Stimulated activated effector memory CD8-positive, alpha-beta T cell treated with anti-CD3 and anti-CD28 coated beads, Interleukin-12 subunit alpha, Interleukin-12 subunit beta, amount 100 ng/mL, for 72 hours (primary cell): ENCODE measurements at places on chromosomes 11 and 22.

GRCh38 chr22:24094966-24095365, 83.9 kb downstream of the CABIN1 start:
- no peak for DNase-seq

- DNase-seq = no peak
These were observed 3.6 kb downstream of the BCO2 start for GRCh38 chr11:112178936-112179335.

DNA sequence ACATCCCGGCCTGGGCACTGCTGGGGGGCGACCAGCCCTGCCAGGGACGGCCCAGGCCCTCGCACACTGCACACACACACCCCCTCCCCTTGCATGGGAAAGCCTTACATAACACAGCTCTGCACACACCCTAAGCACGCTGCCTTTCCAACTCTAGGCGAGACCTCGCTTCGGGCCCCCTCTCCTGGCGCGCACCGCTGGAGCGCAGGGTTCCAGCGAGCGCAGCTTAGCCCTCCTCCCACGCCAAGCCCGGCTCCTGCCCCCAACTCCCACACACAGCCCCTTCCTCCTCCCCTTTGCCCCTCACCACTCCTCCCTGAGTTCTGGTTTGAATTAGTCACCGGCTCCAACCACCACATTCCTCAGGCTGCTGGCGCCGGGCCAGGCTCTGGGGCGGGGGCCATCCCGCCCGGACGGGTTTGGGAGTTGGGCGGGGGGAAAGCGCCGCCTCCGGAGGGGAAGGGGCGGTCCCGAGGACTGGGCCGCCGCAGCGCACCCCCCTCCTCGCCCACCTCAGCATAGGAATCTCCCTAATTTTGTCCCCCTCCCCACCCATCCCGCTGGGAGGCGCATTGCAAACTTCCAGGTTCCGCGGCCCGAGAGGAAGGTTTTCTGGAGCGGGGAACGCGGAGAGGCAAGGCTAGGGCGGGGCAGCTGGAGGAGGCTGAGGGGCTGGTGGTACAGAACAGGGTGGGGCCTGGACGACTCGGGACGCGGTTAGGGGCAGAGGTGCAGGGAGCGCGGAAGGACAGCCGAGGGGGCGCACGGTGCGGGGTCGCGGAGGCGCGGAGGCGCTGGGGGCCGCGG, 966 bp downstream of the AHNAK start:
- peak; percentile 84 for DNase-seq

GRCh38 chr11:103413266-103413888, 304.2 kb downstream of the DYNC2H1 start:
- no peak for DNase-seq

DNA sequence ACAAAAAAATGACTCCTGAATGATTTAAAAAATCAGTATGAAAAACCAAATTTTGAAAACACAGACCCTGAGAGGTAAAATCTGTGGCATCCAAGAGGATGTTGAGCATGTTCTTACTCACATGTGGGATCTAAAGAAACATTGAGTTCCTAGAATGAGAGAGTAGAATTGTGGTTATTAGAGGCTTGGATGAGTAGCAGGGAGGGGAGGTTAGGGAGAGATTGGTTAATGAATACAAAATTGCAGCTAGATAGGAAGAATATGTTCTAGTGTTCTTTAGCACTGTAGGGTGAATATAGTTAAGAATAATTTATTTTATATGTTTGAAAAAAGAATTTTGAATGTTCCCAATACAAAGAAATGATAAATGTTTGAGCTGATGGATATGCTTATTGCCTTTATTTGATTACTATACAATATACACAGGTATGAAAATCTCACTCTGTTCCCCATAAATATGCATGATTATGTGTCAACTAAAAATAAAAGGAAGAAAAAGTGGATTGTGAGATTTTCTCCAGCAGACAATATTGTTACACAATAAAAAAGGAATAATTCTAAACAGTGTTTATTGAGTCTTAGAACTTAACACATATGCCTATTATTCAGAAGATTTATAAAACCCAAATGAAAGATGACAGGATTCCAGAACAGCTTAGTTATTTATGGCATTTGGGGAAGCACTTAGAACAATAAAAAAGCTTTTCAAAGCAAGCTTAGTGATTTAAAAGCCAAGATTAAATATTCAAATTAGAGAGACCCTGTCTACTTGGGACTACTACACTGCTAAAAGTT, 28.7 kb downstream of the MS4A2 start:
- no peak for DNase-seq
